Activated naive CD4-positive, alpha-beta T cell treated with Interleukin-2 at 50 U/mL for 16 hours (primary cell): ENCODE measurements at places on chromosomes 1 and 21.

DNA sequence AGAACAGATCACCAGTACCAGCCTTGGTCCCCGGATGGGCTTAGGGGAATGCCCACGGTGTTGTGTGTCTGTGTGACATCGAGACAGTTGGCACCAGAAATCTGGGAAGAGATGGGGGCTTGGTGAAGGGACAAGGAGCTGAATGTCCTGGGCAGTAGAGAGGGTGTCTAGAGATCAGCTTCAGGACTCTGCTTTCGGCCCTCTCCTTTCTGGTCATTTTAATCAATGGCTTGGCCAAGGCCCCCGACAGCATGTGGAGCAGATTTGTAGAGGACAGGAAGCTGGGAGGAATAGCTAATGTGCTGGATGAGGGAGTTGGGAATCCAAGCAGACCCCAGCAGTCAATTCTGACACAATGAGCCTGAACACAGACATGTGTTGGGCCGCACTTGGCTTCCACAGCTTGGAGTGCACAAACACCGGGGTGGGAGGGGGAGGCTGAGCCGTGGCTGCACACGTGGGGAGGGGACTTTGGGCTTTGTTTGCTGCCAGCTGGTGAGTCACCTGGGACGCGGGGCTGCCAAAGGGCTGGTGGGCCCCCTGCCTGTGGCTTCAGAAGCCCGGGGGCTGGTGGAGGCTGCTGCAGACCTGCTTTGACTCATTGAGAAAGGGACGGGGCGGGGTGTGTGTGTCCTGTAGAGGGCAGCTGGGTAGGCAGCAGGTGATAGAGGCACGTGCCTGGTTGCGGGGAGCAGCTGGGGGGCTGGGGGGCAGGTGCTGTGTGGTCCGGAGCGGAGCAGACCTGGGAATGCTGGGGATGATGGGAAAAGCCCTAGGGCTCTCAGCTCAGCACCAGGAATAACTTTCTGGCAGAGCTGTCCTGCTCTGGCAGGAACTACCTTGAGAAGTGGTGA lies 20.9 kb downstream of the SLC1A7 start:
- DNase-seq = no peak

- DNase-seq = peak; percentile 58
These were observed 10.5 kb upstream of the SPEN start for GRCh38 chr1:15836772-15837669.

GRCh38 chr1:6350416-6351088 lies 43.0 kb downstream of the ACOT7 start:
- DNase-seq = no peak

- DNase-seq = no peak
These were observed 9.9 kb upstream of the PROX1 start for GRCh38 chr1:213977909-213978308.

DNA sequence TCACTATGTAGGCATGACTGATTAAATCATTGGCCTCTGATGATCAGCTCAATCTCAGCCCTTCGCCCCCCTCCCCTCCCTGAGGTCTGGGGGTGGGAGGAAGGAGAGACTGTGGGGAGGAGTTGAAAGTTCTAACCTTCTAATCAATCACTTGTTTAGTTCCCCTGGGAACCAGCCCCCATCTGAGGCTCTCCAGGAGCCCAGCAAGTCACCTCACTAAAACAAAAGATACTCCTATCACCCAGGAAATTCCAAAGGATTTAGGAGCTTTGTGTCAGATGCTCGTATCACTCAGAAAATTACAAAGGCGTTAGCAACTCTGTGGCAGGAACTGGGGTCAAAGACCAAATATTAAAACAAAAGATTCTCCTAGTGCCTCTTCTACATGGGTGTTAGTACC lies 21.6 kb downstream of the SYF2 start:
- DNase-seq = no peak

DNA sequence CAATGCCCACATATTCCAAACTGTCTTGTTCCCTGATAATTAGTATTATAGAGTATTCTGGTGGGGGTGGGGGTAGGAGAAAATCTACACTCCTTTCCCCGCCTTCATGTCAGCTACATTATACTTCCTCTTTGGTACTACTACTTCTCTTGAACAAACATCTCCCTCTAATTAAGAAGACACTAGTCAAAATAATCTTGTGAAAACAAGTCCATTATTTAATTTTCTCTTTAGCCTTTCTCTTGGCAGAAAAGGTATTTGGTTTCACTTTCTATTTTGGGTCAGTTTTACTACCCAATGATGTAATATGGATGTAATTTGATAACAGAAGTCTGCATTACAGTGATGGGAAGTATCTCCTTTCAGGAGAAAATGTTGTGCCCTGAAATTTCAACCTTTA lies 22.5 kb downstream of the NTMT2 start:
- no peak for DNase-seq

DNA sequence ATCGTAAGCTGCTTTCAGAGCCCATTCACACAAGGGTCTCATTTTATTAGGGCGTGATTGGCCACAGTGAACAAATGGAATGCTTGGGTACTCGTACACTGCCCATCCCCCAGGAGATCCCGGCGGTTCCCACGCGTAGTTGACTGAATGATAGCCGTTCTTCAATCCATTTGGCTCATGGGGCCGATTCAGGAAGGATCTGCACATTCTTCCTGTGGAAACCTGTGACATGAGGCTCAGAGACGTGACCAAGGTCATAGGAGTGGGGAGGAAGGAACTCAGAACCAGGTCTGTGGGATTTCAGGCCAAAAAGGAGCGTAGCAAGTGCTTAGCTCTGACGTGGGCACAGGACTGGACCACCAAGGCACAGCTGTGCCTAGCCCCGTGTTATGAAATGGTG lies 11.7 kb downstream of the ABCG1 start:
- no peak for DNase-seq

DNA sequence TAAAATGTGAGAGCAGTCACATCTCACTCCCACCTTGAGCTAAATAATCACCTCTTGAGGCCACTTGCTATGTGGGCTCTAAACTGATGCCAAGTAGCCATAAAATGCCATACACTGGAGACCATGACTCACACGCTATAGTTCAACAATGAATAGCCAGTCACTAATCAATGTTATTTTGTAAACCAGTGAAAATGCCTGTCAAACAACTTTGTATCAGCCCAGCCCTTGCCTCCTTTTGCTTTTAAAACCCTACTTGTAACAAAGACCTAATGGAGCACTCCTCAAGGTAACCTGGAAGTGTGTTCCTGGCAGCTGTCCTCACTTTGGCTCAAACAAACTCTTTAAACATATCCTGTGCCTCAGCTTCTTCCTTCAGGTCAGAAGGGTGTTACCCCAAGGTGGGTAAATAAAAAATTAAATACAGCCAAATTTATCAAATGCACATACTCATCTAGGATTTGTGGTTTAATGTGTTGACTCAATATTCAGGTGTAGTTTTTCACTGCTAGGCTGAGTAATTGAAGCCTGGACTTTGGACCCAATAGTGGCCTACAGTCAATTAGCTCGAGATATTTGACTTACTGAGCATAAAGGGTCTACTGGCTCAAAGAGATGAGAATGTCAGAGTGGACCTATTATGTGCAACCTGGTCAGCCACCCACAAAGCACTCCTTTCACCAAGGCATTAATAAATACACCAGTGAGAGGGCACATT lies 154.3 kb downstream of the COQ8A start:
- no peak for DNase-seq

- DNase-seq = no peak
These were observed 296.0 kb downstream of the OMA1 start for GRCh38 chr1:58250587-58250948.

DNA sequence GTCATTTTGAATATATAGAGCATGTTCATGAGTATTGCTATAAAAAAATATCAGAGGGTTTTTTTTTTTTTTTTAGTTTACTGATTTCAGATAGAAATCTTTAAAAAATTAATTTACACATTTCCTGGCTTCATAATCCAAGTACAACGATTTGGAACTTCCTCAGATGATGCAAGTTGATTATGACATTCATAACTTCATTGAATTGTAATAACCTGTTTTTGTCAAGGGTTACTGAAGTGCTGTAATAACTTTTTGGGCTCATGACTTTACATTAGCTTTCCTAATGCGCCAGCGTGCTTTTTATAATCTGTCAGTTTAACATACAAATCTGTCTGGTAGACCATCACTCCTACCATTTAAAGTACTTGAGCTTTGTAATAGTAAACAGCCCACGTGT lies 81.3 kb downstream of the SASS6 start:
- no peak for DNase-seq

GRCh38 chr1:203682473-203683383 lies 56.1 kb downstream of the ATP2B4 start:
- peak; percentile 59 for DNase-seq

DNA sequence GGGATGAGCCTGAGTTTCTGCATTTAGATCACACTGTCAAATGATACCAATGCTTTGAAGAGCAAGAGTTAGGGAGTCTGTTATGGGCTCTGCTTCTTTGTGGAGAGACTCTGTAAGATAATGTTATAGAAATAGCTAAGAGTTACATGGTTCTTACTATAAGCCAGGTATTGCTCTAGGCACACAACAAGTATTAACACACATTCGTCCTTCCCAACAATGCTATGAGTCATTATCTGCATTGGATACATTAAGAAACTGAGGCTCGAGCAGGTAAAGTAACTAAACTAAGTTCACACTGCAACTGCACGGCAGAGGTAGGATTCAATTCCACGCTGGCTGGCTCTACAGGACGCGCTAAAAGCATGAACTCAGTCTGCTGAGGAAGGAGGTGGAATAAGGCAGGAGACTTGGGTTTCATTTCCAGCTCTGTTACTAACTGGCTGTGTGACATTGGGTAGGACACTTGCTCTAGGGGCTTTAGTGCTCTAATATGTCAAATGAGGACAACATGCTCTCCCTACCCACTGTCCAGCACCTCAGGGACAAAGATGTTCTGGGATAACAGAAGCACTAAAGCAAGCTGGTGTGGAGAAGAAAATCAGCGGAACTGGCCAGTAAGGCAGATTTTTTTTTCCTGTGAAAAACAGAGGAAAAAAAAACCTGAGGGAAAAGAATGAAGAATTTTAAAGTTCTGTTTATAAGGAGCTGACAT lies 23.7 kb upstream of the IL20 start:
- no peak for DNase-seq

DNA sequence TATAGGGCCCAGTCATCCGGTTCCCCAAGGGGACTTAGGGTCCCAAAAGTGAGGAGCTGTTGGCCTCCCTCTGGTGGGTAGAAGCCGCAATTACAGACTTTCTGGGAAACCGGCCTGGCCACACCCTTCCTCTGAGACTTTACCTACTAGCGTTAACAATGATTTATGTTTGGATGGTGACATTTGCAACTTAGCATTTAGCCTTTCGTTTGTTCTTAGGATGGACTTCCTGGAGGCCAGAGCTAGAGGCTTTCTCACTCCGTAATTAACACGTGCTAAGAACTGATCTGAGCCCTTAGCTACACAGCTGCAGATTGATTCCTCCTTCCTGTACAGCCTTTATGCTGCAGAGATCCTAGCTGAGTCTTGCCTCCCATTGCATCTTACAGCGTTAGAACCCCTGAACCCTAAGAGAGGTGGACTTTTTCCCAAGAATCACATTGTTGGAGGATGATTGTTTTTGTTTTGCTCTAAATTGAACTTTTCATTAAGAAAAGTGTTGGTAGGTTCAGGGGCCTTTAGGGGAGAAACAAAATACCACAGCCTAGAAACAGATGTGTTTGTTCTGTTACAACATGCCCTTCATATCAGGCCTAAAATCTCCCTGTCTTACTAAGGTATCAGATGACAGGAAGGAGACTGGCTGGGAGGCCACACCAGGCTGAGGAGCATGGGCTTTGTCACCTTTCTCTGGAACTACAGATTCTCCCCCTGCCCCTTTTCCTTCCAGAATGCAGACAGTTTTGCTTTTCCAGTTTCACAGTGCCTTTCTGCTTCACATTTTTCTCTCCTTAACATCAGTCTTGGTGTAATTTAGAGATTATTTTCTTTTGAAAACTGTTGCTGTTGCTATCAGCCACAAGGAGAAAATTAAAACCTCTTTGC lies 1.9 kb downstream of the S100A11 start:
- peak; percentile 67 for DNase-seq

- DNase-seq = no peak
These were observed 3.2 kb upstream of the LYPLA2 start for GRCh38 chr1:23787701-23788100.

GRCh38 chr1:230869500-230869899 lies 1.2 kb upstream of the C1orf198 start:
- DNase-seq = no peak

DNA sequence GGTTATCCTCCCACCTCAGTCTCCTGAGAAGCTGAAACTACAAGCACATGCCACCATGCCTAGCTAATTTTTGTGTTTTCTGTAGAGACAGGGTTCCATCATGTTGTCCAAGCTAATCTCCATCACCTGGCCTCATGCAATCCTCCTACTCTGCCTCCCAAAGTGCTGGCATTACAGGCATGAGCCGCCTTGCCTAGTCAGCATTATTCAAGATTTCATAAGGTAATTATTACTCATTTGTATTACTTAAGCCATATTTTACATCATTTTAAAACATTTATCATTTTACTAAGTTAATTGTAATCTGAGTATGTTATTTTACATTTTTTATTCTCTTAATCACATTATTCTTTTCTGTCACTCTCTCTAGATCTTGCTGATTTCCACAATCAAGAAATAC lies 1575.6 kb downstream of the NCAM2 start:
- DNase-seq = no peak

- DNase-seq = no peak
These were observed 146.3 kb upstream of the DNAH14 start for GRCh38 chr1:224783006-224783651.

DNA sequence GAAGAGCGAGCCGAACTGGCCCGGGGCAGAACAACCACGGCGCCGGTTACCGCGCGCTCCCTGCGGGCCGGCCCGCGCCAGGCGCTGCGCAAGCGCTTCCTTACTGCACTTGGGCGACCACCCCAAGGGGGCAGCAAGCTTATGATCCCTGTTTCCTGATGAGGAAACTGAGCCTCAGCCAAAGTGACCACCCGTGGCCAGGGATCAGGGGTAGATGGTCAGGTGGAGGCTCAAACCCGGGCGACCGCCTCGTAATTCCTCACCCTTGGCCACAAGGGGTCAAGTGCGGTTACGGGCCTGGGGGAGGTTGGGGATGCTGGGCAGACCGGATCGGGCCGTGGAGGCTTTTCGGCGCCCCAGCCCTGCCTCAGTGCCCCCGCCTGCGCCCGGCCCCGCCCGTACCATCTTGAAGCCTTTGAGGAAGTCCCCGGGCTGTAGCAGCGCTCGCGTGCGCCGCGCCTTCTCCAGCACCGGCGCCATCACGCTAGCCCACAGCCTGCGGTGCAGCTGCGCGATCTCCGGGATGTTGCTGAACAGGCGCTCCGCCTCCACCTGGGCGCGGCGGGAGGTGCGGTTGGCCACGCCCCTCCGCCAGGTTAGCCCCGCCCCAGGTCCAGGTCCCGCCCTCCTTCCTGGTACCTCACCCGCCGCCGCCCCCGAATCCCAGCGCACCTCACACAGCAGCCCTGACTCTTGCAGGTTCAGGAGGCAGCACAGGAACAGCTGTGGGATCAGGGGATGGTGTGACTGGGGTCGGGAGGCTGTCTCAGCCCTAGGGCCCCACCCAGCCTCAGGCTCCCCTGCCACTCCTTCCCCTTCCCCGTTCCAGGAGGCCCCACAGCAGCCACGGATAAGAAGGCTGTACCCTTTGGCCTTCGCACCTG lies 5.4 kb upstream of the TNFRSF25 start:
- no peak for DNase-seq

GRCh38 chr1:239056940-239057339 lies 329.4 kb upstream of the CHRM3 start:
- DNase-seq = no peak
